ENCODE measurements at places on chromosomes 5 and 9. TPM values are rescaled to one million over a fixed set of nuclear protein-coding genes. Genes with fewer than 3 reads are reported as not detected.

GRCh38 chr5:143350751-143351602, 52.5 kb downstream of the NR3C1 start:
- DNase-seq, result no peak

DNA sequence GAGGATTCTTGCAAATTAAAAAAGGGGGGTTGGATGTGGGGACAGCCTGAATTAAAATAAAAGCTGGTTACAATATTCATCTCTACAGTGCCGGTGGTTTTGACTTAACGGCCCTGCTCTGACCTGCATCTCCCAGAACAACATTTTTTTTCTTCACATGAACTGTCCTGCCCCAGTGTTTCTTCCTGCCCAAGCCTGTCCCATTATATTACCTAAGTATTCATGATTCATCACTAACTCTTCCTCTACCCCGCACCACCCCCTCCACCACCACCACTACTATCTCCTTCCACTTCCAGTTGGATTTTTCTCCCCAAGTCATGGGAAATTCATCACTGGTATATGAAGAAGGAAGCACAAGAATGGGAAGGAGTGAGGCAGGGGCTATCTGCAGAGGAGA, 90.1 kb downstream of the ZFAND5 start:
- no peak for DNase-seq

Gene MORN5
- 2.6 TPM for polyA plus RNA-seq

Gene IDNK
- polyA plus RNA-seq, result 3.3 TPM

DNA sequence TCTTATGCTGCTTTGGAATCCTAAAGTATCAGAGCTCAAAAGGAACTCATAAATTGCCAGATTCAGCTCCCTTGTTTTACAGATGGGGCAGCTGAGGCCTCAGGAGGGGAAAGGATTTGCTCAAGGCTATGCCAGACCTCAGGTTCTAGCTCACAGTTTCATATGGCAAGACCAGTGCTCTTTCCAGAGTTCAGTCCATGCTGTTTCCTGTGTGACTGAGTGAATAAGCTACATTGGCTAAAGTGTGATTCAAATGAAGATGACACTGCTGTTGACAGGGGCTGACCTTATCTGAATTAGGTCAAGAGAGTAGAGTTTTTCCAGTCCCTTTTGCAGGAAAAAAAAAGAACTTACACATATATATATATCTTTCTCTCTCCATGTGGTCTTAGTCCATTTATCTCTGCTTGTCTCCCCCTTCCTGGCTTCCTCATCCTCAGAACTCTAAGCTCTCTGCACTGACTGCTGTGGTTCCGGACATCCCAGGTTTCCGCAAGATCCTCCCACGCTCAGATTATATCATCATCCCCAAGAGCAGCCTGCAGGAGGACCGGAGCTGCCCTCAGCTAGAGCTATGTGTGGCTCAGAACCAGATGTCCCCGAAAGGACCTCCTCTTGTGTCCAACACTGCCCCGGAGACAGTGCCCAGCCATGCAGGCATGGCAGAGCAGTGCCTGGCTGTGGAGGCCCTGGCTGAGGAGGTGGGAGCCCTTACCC, 9.3 kb downstream of the HMGXB3 start:
- DNase-seq, result no peak

DNA sequence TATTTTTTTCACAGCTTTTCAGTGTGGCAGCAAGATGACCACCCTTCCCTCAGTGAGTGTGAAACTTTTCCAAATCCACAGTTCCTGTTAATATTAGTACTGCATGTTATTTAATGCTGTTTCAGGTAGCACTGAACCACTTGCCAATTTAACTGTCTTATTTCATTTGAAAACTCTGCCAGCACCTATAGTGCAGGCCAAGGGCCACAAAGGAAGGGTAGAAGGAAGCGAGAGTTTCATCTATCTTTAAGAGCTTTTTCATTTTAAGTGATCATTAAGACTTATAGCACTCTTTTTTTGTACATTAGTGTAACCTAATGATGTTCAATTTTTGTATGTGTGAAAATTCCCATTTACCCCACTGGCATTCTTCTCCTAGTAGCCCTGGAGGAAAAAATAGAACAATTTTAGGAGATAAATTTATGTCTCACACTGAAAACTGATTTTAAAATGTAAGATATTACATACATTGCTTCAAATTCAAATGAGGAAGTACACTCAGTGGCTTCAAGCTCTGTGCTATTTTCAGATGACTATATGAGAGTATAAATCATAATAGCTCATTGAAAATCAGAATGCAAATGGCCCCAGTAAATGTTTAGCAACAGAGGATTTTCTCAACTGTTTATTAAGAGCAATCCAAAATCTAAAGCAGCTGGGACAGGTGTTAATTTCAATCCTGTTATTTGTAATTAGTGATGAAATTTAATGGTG, 820.5 kb downstream of the PTPRD start:
- DNase-seq, result no peak

- no peak for DNase-seq
Observed at GRCh38 chr5:14760548-14761002, 96.1 kb downstream of the OTULIN start.

DNA sequence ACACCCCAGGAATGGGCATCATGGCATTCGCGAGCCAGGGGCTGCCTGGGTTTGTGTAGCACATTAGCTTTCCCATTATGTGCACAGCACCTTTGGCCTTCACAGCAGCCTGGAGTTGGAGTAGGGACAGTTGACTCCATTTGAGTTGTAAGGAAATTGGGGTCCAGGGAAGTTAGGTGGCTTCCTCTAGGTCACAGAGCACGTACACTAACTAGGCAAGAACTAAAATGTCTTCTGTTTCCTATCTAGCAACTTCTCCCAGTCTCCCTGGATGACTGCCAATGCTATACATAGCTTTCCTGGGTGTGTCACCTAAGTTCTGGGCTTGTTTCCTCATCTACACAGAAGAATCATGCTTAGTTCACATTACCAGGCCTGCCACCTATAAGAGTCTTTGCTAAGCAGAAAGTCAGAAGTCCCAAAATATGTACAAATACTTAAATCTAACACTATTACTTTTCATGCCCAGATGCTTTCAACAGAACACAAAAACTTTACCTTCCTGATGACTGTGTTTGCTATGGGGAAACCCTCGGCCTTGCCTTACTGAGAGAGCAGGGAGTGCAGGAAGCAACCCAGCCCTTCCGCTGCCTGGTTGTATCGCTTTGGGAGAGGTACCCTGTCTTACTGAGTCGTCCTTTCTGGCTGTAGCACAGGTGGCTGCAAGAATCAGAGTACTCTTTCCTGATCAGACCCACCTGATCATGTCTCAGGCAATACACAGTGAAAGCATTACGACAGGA, 12.0 kb downstream of the MACROH2A1 start:
- DNase-seq, result no peak

Gene KIF4B
- 0.18 TPM for polyA plus RNA-seq

DNA sequence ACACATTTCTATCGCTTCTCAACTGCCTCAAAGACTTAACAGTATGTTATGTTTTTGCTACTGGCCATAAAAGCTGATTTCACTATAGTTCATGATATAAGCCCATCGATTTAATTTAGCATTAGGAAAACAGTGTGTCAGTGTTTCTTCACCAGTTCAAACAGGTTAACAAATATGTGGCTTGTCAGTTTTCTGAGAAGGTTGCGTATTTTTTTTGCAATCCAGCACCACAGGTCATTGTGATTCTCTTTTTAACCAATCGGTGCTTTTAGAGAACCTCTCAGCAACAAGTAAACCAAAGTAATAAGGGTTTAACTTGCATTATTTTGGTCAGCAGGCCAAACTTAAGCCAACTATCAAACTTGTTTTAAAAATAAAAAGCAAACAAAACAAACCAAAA, 409.6 kb downstream of the NFIB start:
- DNase-seq, result no peak

Gene PCDHGA4
- polyA plus RNA-seq, result 4.6 TPM
